ENCODE measurements at places on chromosomes 6 and 20.

DNA sequence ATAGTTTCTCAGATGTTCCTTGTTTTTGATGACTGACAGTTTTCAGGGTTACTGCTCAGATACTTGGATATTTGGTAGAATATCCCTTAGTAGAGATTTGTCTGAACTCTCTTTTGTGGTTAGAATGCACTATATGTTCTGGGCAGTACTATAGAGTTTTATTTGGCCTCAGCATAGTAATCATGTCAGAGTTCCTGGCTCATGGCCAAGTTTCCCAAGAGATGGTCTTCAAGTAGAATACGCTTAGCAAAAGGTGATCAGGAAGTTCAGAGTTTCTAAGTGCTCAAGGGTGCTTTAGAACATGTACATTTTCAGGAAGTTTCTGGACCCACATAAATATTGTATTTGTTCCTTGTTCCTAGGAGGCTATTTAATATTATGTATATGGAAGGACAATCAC is 1209.7 kb upstream of the GJE1 start:
- no peak for DNase-seq

- DNase-seq = no peak
Measured at GRCh38 chr20:53748176-53748575, 154.5 kb upstream of the ZNF217 start.

DNA sequence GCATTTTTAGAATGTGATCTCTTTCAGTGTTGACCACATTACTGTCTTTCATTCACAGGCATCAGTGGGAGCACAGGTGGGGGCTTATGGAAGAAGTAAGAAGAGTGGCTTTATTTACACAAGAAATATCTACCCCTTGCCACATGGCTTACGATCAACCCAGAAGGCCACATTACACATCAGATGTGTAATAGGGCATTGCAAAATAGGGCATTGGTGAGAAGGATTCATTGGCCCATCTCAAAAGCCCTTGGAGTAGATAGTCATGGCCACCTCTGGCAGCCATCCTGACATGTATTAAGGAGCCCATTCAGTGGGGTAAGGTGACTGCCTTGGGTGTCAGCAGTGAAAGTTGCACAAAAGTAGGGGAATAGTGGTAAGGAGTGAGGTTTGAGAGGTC is 97.5 kb downstream of the MAFB start:
- DNase-seq = no peak

GRCh38 chr6:162058281-162058875 is 669.2 kb downstream of the PRKN start:
- DNase-seq = no peak

GRCh38 chr6:39086294-39086693 is 28.7 kb downstream of the SAYSD1 start:
- no peak for DNase-seq

DNA sequence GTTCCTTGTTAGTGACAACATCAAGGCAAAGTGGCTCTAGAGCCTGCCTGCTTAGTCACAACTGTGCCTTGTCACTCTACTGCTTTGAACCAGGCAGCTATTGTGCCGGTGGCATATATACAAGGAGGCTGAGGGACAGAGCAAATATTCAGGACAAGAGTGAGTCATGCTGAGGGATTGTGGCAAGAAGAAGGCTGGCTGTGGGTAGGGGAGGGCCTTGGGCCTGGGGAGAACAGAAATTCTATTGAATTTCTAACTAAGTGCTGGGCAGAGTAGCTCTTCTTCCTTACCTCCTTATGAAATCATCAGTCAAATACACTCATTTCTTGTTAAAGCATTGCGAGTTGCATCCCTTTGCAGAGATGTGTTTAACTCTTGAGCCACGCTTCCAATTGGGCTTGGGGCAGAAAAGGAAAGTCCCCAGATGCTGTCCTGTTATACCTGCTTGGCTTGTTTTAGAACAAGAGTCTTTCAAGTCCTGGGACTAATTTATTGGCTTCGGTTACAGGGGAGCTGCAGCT is 59.7 kb downstream of the PFDN4 start:
- DNase-seq = no peak

DNA sequence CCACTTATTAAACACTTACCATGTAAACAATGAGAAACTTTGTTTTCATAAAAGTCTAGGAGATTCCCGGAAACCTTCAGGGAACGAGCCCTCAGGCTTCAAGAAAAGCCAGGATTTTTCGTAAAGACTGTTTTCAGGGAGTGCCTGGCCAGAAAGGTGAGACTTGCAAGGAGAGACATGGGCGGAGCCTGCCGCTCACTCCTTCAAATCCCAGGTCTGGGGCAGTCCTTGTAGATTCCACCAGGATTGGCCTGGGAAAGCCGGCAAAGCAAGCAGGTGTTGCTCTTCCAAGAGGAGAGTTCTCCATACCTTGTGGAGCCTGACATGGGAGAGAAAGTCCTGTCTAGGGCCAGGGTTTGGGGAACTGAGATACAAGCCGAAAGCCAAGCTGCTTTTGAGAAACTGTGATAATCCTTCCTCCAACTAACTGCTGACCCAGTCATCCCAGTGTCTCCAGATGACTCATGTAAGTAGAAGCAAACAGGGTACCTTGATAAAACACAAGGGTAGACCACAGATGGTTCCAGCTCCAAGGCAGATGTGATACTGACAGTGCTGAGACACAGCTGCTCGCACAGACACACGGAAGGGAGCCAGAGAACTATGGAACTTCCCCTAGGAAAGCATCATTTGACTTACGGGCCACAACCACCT is 69.4 kb upstream of the NAA20 start:
- no peak for DNase-seq

- no peak for DNase-seq
Measured at GRCh38 chr20:45029884-45030283, 63.6 kb downstream of the STK4 start.

DNA sequence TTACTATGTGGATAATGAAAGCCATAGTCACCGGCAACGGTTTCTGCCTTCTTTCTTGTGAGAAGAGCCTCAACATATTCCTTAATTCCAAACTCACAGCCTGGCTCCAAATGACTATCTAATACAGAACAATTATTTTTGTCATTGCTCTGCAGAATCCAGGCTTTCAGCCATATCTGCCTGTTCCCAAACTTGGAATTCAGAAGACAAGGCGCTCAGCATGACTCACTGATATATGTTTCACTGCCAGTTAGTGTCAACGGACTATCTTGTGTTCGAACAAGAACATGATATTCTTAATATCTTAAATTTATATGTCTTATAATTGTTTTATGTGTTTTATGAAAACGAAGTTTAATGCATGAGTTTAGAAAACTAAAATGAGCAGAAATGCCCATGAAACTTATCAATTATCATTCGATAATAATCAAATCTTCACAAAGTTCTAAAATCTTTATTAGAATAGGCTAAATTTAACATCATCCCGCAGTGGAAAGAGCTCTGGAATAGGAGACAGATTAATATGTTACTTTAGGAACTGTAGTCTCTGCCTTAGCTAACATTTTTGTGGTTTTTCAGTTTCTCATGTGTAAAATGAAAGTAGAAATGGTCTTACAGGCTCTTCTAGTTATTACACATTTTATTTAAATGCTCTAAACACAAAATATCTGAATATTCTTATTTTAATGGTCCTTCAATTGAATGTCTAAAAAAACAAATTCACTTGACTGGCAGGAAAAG is 669.3 kb upstream of the GJE1 start:
- no peak for DNase-seq

- DNase-seq = no peak
Measured at GRCh38 chr20:24959591-24960301, 10.7 kb downstream of the CST7 start.

- no peak for DNase-seq
Measured at GRCh38 chr6:14720411-14721102, 525.3 kb upstream of the JARID2 start.
